Upper lobe of right lung (tissue), 1 donor: ENCODE measurements at places on chromosomes 11 and 22.
A peak's percentile ranks its signal among the peaks of the same experiment; 100 is the strongest.

GRCh38 chr11:90229791-90230190 is 6.9 kb upstream of the CHORDC1 start:
- no peak for DNase-seq

GRCh38 chr11:133238027-133238426 is 294.3 kb downstream of the OPCML start:
- no peak for DNase-seq

GRCh38 chr11:64790205-64791095 is 12.1 kb upstream of the SF1 start:
- DNase-seq = peak; percentile 56

DNA sequence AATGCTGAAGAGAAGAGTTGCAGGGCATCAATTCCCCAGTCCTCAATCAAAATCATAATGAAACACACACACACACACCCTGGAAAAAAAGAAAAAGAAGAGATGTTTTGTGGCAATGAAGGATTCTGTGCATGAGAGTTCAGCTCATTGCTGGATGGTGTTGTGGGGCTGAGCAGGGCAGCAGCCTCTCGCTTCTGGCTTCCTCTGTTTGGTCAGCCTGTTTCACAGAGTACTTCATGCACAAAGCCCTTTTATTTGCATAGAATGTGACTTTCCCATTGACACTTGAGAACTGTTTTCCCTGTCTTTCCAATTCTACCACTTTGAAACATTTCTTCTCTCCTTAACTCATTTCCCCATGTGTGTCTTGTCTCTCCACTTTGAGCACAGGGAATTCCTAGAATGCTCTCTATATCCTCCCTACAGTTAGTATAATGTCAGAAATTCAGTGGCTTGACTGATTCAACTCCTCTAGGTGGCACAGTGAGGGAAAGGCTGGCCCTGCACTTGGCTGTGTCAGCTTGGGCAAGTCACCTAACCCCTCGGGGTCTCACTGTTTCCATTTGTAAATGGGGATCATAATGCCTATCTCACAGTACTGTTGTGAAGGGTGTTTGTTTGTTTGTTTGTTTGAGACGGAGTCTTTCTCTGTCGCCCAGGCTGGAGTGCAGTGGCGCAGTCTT is 25.4 kb upstream of the BSX start:
- DNase-seq = no peak

GRCh38 chr22:37794376-37794775 is 13.4 kb upstream of the GCAT start:
- no peak for DNase-seq

DNA sequence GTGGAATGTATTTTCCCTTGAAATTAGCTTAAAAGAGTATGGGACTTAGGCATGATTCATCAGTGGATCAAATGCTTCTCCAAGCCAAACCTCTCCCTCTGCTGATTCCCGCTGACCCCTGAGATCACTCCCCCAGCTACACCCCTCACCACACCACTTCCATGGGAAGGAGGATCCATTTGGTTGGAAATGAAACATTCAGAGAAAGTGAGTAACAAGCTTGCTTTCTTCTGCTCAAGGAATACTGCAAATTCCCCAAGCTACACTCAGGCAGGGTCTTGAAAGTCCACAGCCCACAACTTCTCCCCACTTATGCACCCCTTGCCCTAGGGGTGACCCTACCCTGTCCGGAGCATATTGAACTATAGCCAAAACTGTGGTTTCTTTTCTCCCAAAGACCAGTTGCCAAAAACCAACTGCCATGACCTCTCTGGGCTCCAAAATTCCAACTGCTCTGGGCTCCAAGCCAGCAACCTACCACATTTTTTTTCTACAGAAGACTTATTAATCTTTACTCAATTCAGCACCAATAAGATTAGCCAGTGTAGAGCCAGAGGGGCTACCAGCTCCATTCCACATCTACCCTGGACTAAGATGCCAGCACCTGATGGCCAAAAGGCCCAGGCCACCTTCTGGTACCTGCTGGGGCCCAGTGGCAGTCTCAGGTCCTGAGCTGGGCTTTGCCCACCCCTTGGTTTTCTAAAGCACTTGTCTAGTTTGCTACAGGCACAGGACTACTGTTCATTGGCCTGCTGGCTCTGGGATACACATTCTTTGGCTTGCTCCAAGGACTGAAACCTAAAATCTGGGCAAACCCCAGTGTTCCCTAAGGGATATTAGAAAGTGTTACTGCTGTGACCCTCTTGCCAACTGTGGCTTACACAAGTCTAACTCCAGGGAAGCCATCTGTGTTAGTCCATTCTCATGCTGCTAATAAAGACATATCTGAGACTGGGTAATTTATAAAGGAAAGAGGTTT is 101.1 kb downstream of the MICAL3 start:
- DNase-seq = no peak

GRCh38 chr11:11028017-11028692 is 170.3 kb upstream of the ZBED5 start:
- DNase-seq = peak; percentile 83

DNA sequence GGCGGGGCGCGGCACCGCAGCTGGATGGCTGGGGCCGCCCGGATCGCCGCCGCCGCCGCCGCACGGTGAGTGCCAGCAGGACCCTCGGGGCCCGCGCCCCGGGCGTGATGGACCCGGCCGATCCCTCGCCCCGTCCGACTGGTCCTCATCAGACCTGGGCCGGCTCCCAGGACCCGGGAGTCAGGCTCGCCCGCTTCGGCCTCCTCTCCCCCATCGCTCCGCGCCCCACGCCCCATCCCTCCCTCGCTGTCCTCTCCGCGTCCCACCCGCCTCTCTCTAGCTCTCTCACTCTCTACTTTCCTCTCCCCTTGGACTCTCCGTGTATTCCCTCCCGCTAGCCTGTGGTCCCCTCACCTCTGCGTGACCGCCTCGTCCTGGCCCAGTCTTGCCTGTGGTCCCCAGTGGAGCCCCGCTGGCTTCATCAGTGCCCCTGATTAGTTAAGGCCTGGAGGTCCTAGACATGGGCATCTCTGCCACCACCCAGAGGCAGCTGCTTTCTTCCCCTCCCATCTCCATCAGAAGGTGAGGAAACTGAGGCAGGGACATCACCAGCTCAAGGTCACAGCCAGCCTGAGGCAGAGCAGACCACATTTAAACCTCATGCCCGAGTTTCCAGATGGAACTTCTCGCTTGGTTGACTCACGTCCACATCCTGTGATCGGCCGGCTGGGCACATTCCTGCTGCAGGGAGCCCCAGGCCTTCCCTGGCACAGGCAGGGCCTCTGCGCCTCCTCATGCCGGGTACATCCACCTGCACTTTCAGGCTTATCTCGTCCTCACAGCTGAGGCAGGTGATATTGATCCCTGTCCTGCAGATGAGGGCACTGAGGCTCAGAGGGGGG is 429 bp downstream of the SLC39A13 start:
- DNase-seq = peak; percentile 71

DNA sequence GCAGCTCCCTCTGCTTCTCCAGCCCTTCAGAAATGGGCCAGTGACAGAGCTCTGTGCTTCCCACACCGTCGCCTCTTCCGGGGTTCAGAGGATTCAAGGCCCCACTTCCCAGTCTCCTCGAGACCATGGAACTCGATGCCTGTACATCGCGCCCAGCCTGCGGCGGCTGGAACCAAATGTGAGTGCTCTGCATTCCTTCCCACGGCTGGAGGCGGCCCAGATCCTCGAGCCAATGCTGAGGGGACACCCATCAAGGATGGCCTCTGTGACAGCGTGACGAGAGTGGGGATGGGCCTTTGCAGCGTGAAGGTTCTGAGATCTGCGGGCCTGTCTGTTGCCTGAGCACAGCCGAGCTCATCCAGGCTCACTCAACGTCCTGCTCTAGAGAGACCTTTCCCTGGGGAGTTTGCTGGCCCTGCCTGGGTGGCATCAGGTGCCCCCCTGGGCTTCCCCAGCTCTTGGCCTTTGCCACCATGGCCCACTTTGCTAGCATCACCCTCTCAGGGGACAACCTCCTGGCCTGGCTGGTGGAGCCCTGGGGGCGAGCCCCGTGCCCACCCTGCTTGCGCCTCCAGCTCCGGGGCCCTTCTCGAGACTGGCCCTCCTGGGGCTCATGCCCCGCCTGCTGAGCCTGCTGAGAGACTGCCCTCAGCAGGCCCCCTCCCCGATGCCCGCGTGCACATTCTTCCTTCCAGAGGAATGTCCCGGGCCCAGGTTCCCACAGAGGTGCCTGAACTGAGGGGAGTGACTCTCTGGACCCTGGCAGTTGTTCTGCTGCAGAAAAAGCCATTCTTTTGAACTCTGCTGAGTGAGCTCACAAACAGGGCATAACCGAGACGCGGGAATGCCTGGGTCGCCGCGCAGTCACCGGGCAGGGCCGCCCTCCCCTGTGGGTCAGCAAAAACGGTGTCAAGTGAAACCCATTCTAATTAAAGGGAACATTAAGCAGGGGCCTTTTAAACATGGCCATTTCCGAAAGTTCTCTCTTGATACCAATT is 7.3 kb upstream of the MYEOV start:
- DNase-seq = no peak

DNA sequence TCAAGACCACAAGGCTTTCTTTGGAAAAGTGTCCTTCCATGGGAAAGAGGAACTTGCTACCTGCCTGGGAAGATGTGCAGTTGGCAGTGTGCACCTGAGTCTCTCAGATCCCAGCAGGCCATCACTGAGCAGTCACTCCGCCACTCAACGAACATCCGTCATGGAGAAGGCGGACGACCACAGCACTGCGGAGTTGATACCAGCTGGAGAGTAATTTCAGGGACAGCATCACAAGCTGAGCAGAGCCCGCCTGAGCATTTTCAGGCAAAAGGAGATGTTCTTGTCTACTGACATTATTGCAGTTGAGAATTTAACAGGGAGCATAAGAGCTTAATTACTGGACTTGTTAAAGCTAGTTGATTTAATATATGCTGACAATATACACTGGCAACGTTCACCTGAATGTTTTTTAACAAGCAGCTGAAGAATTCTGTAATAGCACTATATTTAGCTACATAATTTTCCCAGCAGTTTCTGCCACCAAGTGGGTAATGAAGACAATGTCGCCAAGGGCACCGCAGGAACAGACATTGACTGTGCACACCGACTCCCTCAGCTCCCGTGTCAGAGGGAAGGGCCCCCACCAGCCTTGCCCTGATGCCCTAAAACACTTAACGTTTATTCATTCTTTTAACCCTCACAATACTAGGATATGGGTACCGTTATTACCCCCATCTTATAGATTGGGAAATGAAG is 52.4 kb upstream of the ARFGAP3 start:
- DNase-seq = no peak

- peak; percentile 82 for DNase-seq
These were observed 2.7 kb downstream of the PLXNB2 start for GRCh38 chr22:50304528-50305392.

DNA sequence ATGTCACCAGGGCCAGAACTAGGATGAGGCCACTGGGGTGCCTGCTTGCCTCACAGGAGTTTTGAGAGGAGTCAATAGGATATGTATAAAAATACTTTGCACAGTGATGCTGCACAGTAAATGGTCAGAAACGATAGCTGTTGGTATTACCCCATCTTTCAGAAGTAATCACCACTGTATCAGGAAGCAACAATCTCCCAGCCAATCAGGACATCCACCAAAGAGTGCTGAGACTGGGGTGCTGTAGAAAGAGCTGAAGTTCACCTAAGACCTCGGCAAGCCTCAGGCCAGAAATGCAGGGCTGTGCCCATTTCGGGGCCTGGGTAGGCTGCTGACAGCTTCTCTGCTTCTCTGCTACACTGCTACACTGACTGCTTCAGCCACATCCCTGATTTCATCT is 17.4 kb downstream of the LMO2 start:
- no peak for DNase-seq

DNA sequence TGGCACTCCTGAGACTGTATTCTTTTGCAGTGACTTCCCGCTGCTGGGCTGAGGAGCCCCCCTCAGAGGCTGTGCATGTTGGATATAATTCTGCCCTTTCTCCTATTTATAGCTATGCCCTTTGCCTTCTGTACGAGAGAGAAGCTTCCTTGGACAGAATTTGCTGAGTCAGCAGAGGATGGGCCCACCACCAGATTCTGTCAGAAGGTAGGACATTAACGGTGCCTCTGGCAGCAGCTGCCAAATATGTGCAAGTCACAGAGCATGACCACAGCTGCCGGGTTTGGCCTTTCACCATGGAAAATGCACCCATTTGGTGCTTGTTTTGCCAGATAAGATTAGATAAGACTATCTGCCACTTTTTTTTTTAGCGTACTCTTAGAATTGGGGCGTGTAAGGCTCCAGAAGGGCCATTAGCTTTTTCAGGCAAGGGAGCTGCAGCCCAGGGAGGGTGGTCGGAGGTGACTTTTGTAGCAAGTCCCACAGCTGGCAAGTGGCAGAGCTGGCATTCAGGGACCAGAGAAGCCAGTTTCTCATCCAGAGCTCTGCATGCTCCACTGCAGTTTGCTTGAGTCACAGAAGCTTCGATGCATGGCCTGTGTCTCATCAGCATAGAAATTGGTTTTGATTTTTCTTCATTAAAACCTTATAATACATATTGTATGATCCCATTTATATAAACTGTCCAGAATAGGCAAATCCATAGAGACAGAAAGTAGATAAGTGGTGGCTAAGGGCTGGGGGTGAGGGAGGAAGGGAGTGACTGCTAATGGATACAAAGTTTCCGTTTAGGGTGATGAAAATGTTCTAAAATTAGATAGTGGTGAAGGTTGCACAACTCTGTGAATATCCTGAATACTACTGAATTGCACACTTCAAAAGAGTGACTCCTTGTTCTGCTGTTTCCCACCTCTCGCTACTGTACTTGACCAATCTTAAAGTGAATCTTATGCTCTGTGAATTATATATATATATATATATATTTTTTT is 15.8 kb downstream of the UPB1 start:
- no peak for DNase-seq

DNA sequence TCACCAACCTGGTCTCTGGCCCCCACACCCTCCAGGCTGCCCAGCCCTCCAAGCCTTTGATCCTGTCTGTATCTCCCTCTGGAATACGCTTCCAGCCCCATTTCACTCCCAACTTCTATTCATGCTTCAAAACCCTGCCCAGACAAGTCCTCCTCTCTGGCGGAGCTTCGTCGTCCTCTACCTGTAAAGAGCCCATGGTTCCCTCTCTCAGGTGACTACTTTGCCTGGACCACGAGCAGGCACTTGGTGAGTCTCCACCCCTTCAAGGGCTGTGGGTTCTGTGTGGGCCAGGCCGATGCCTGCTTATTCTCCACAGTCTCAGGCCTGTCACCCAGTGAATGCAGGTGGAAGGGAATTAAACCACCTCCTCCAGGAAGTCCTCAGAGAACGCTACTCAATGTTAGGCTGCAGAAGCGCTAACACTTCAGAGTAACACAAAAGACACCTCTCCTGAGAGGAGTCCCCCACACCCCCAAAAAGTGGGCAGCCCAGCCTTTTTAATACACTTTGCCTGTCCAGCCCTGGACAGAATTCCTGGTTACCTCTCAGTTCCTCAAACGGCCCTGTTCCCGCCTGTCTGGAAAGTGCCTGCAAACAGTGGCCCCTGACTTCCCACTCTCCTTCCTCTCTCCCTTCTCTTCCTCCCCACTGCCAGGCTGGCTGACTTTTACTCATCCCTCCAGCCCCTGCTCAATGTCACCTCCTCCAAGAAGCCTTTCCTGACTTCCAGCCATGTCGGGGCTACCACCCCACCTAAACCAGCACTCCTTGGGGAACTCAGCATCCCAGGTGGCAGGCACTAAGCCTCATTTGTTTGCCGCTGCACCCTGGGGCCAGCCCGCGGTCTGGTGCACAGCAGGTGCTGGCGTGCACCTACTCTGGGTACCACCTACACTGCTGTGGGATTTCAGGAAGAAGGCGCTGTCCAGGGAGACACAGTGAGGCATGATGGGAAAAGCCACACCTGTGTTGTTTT is 9.0 kb downstream of the RAC2 start:
- DNase-seq = no peak
